ENCODE measurements at places on chromosomes 5 and 9. TPM values are rescaled to one million over a fixed set of nuclear protein-coding genes. Genes with fewer than 3 reads are reported as not detected.

The ZDHHC11B gene
- total RNA-seq = 3.1 TPM

DNA sequence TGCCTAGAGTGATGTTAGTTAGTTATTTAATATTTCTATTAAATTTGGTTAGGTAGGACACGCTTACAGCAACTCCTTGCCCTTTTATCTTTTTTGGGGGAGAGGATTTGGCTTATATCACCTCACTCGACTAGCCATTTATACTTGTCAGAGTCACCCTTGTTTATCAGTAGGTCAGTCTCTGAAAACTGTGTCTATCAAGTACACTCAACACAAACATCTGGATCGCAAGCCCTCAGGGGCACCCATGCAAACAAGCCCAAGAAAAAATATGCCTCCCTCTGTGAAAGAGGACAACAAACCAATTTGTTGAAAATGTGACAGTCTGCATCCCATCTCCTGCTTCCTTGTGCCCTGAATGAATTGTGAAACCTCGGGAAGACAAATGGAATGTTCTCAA, 139.9 kb downstream of the PLCXD3 start:
- DNase-seq = no peak
- no peaks in the 10 kb centered on the region for H3K4me1 ChIP-seq
- H3K36me3 ChIP-seq = no peaks in the 10 kb centered on the region

The PCDHB8 gene
- total RNA-seq = 4.6 TPM

The EDIL3 gene
- total RNA-seq = 48.3 TPM

The FCN1 gene
- not detected for total RNA-seq

DNA sequence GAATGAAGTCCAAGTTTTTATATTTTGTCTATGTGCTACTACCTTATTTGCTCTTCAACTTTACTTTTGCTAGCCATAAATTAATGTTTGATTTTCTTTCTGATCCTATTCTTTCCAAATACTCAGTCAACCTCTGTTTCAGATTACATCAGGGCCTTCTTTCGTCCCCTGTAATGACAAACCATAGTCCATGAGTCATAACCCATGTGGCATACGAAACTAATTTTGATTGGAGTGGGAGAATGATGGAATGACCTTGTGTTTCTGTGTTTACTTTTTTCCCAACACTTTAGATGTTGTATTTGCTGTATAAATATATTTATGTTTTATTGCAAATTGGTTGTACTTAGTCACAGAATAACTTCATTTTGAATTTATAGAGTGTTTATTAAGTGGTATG, 1043.1 kb downstream of the DTWD2 start:
- H3K4me1 ChIP-seq = no peaks in the 10 kb centered on the region
- no peak overlapping the region for H3K27ac ChIP-seq
- H3K4me3 ChIP-seq = no peak overlapping the region

DNA sequence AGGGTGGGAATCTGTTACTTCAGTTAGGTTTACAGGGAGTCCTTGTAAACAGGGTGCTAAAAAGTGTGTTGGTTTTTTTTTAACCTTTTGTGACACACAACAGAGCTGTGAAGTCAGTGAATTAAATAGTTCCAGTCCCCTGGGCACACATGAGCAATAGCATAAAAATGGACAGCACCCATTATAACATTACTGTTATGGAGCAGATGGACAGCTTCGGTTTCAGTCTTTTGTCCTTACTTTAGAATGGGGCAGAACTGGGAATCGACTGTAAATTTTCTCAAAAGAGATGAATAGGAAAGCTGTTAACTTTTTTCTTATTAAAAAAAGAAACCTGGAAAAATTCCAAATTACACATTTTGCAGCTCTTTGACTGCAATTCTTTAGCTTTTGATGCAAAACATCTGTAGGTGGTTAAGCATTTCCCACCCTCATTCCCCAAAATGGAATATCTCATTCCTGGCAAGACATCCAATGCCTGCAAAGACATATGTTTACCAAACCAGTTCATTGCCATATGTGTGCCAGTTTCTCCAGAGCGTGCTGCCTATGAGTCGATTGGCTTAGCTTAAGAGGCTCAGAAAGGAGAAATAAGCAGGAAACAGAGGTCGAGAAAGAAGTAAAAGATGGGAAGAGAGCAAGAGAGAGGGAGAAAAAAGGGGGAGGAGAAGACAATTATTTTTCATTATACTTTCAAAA, 212.3 kb upstream of the TMEM161B start:
- no peak overlapping the region for H3K4me3 ChIP-seq
- H3K36me3 ChIP-seq = no peaks in the 10 kb centered on the region
- DNase-seq = no peak

- H3K36me3 ChIP-seq = no peaks in the 10 kb centered on the region
- no peak for DNase-seq
- H3K27me3 ChIP-seq = no peaks in the 10 kb centered on the region
These were observed 110.0 kb upstream of the DHFR start for GRCh38 chr5:80764786-80765185.

- no peak for DNase-seq
- H3K4me3 ChIP-seq = peak overlapping the region; percentile 98
- no peaks in the 10 kb centered on the region for H3K27me3 ChIP-seq
- peaks cover 48% of the 10 kb centered on the region for H3K36me3 ChIP-seq
- peaks cover 16% of the 10 kb centered on the region for H3K4me1 ChIP-seq
These were observed 1.9 kb downstream of the IARS1 start for GRCh38 chr9:92291577-92291976.

DNA sequence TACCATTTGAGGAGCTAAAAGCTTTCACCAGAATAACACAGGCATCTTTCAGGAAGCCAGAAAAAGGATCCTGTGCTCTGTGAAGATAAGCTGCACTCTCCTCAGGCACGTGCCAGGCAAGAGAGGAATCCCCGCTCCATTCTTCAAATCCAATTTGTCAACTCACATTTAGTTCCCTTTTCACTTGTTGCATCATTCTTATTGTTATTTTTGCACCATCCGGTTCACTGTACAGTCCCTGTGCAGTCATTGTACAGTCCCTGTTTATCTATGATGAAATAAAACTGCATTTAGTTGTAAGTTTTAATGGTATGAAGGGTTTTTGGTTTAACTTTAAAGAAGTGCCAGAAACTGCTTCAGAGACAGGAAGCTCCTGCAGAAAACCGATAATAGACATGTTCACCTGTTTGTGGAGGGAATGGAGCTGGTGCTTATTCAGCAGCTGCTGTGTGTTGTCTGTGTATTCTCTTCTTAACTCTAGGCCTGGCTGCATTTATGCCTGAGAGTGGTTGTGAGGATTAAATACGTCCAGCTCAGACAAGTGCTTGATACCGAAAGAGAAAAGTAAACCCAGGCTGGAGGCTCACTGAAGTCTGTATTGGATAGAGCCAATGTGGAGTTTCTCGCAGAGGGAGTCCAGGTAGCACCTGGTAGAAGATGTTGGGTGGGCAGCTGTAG, 22.4 kb downstream of the IFNW1 start:
- no peaks in the 10 kb centered on the region for H3K27me3 ChIP-seq
- H3K36me3 ChIP-seq = no peaks in the 10 kb centered on the region
- H3K4me1 ChIP-seq = no peaks in the 10 kb centered on the region

GRCh38 chr9:113370806-113371325, 5.9 kb downstream of the HDHD3 start:
- H3K36me3 ChIP-seq = peaks cover 11% of the 10 kb centered on the region
- H3K27me3 ChIP-seq = no peaks in the 10 kb centered on the region
- H3K4me1 ChIP-seq = peaks cover 4% of the 10 kb centered on the region

- no peaks in the 10 kb centered on the region for H3K36me3 ChIP-seq
- no peaks in the 10 kb centered on the region for H3K27me3 ChIP-seq
- H3K4me1 ChIP-seq = peaks cover 14% of the 10 kb centered on the region
- H3K4me3 ChIP-seq = no peak overlapping the region
These were observed 140.6 kb upstream of the PRLR start for GRCh38 chr5:35370871-35371270.

The PCDHA9 gene
- total RNA-seq = 1.4 TPM

- H3K36me3 ChIP-seq = peaks cover 6% of the 10 kb centered on the region
- peaks cover 38% of the 10 kb centered on the region for H3K4me1 ChIP-seq
- peak overlapping the region; percentile 94 for H3K27ac ChIP-seq
- DNase-seq = no peak
- H3K4me3 ChIP-seq = peak overlapping the region; percentile 84
- no peaks in the 10 kb centered on the region for H3K27me3 ChIP-seq
These were observed 2.5 kb upstream of the ZNF367 start for GRCh38 chr9:96420468-96421219.

The ORM1 gene
- total RNA-seq = 7.2 TPM

GRCh38 chr5:56145511-56145910, 87.6 kb downstream of the ANKRD55 start:
- no peaks in the 10 kb centered on the region for H3K27me3 ChIP-seq
- no peaks in the 10 kb centered on the region for H3K4me1 ChIP-seq
- DNase-seq = no peak

GRCh38 chr5:180328296-180329137, 24.6 kb downstream of the GFPT2 start:
- peaks cover 61% of the 10 kb centered on the region for H3K4me1 ChIP-seq
- H3K27me3 ChIP-seq = no peaks in the 10 kb centered on the region
- H3K36me3 ChIP-seq = peaks cover 86% of the 10 kb centered on the region
- DNase-seq = peak; percentile 91

DNA sequence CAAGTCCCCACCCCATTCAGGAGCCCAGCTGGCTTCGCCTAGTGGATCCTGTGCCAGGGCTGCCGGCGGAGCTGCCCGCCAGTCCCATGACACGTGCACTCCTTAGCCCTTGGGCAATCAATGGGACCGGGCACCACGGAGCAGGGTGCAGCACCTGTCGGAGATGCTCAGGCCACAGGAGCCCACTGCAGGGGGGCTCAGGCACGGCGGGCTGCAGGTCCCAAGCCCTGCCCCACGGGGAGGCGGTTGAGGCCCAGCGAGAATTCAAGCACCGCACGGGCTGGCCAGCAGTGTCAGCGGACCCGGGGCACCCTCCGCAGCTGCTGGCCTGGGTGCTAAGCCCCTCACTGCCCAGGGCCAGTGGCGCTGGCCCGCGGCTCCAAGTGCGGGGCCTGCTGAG, 969.7 kb upstream of the CDH10 start:
- no peak for DNase-seq
- H3K36me3 ChIP-seq = peaks cover 15% of the 10 kb centered on the region
- H3K4me1 ChIP-seq = no peaks in the 10 kb centered on the region
- H3K4me3 ChIP-seq = no peak overlapping the region
- H3K27me3 ChIP-seq = no peaks in the 10 kb centered on the region

DNA sequence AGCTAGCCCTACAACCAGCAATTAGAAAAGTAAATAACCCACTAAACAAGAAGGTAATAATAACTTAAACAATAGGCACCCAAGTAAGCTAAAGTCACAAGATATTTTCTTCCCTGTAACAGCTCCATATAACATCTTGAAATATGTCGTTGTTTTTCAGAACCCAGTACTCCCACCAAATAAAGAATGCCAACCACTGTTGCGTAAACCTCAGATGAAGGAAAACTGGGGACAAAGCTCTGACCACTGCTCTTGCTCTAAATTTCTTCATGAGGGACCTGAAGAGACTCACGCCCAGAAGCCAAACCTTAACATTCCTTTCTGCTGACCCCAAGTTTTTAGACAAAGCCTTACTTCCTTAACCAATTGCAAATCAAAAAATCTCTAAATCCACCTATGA, 267.7 kb upstream of the GAS1 start:
- no peaks in the 10 kb centered on the region for H3K27me3 ChIP-seq
- H3K4me1 ChIP-seq = peaks cover 13% of the 10 kb centered on the region
- no peak overlapping the region for H3K27ac ChIP-seq
- DNase-seq = no peak
- H3K36me3 ChIP-seq = no peaks in the 10 kb centered on the region

The YIPF5 gene
- total RNA-seq = 39.2 TPM

- no peak overlapping the region for H3K4me3 ChIP-seq
- no peak for DNase-seq
- peaks cover 3% of the 10 kb centered on the region for H3K4me1 ChIP-seq
- no peak overlapping the region for H3K27ac ChIP-seq
These were observed 2.3 kb downstream of the ALDOB start for GRCh38 chr9:101433229-101433628.

DNA sequence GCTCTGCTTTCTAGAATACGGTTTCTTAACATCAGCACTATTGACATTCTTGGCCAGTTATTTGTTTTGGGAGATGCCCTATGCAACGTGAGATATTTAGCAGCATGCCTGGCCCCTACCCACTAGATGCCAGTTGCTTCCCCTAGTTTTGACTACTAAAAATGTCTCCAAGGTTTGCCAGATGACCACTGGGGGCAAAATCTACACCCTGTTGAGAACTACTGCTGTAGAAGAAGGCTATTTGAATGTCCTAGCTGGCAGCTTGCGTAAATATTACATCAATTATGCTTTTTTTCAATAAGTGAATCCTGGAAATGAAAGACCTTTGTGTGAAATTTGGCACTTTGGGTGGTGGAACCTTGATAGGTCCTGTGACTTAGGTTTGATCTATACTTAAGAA, 5.0 kb downstream of the NCBP1 start:
- no peak for DNase-seq
- H3K4me1 ChIP-seq = peaks cover 23% of the 10 kb centered on the region
- no peak overlapping the region for H3K27ac ChIP-seq
- H3K36me3 ChIP-seq = peaks cover 15% of the 10 kb centered on the region

DNA sequence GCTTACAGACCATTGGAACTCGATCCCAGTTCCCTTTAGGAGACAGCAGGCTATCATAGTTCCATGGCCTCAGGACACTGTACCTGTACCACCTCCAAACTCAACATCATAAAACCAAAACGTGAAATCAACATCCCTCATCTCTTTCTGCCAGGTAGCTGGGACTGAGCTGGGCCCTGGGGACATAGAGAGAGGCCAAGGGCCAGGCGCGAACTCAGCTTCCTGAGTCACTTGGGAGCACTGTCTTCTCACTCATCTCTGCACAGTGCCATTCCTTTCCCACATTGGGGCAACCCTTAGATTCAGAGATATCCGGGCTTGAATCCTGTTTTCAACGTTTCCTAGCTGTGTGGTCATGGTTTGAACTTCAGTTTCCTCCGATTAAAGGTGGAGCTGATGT, 12.2 kb downstream of the DAB2IP start:
- no peaks in the 10 kb centered on the region for H3K36me3 ChIP-seq
- no peaks in the 10 kb centered on the region for H3K27me3 ChIP-seq
- no peak overlapping the region for H3K4me3 ChIP-seq

The TMC1 gene
- total RNA-seq = 0.31 TPM

- DNase-seq = no peak
- H3K4me1 ChIP-seq = no peaks in the 10 kb centered on the region
- H3K27me3 ChIP-seq = no peaks in the 10 kb centered on the region
- H3K4me3 ChIP-seq = no peak overlapping the region
- no peaks in the 10 kb centered on the region for H3K36me3 ChIP-seq
- H3K27ac ChIP-seq = peak overlapping the region; percentile 7
These were observed 42.1 kb upstream of the OLFM1 start for GRCh38 chr9:135045264-135045927.

- H3K4me1 ChIP-seq = peaks cover 11% of the 10 kb centered on the region
- H3K36me3 ChIP-seq = peaks cover 19% of the 10 kb centered on the region
- no peak within 1 kb of the TSS for H3K27ac ChIP-seq
- no peak within 1 kb of the TSS for H3K4me3 ChIP-seq
These were observed at the start of gene S100Z for GRCh38 chr5:76849419-76850291. TSS of gene S100Z (plus strand) at chr5:76850014. CDS start at chr5:76875360, 25,346 bp downstream.

The JADE2 gene
- total RNA-seq = 46.2 TPM

DNA sequence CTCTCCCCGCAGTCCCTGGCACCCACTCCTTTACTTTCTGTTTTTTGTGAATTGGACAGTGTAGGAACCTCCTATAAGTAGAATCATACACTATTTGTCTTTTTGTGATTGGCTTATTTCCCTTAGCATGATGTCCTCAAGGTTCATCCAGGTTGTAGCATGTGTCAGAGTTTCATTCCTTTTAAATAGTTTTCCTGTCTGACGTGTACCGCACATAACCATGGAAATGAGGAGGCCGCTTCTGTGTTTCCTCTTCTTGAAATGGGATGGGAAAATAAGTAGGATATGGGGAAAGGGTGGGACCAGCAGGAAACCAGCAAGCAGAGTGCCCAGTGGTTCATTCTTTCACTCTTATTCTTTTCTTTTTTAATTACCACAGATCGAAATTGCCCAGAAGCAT, 72.6 kb upstream of the ENTREP1 start:
- H3K36me3 ChIP-seq = peaks cover 83% of the 10 kb centered on the region
- peak overlapping the region; percentile 42 for H3K27ac ChIP-seq
- peaks cover 3% of the 10 kb centered on the region for H3K4me1 ChIP-seq
- H3K4me3 ChIP-seq = no peak overlapping the region

GRCh38 chr5:76954383-76954763, 1.5 kb downstream of the CRHBP start:
- DNase-seq = peak; percentile 30
- no peak overlapping the region for H3K27ac ChIP-seq
- H3K36me3 ChIP-seq = no peaks in the 10 kb centered on the region
